ENCODE measurements at places on chromosomes 16 and 17. TPM values are rescaled to one million over a fixed set of nuclear protein-coding genes. Genes with fewer than 3 reads are reported as not detected.

Gene TRAP1
- 216 TPM for total RNA-seq

Gene MYLK3
- total RNA-seq, result 0.75 TPM

Gene NOG
- total RNA-seq, result 0.24 TPM

Gene EXOC7
- total RNA-seq, result 364 TPM

Gene ZG16B
- total RNA-seq, result not detected

Gene GNG13
- total RNA-seq, result not detected

Gene HERPUD1
- total RNA-seq, result 85.9 TPM

Gene RPH3AL
- 47.6 TPM for total RNA-seq

Gene MYH2
- total RNA-seq, result not detected

- no peak for DNase-seq
Measured at GRCh38 chr16:19916064-19916463, 31.4 kb upstream of the GPRC5B start.

DNA sequence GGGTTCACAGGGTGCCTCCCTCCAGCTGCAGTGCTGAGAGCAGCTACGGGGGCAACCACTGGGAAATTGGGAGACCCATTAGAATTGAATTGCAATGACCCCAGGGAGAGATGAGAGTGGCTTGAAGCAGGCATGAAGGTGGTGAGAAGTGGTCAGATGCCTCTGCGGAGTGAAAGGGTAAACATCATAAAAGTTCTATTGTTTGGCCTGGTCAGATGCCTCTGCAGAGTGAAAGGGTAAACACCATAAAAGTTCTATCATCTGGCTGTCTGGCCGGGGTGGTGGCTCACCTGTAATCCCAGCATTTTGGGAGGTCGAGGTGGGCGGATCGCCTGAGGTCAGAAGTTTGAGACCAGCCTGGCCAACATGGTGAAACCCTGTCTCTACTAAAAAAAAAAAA, 53.5 kb downstream of the TNFRSF13B start:
- DNase-seq, result no peak

GRCh38 chr17:82365606-82366295, 5.8 kb upstream of the UTS2R start:
- no peak for DNase-seq

- no peak for DNase-seq
Measured at GRCh38 chr17:28492352-28493310, 13.5 kb upstream of the FOXN1 start.

GRCh38 chr16:53632526-53632925, 71.1 kb downstream of the RPGRIP1L start:
- DNase-seq, result no peak

DNA sequence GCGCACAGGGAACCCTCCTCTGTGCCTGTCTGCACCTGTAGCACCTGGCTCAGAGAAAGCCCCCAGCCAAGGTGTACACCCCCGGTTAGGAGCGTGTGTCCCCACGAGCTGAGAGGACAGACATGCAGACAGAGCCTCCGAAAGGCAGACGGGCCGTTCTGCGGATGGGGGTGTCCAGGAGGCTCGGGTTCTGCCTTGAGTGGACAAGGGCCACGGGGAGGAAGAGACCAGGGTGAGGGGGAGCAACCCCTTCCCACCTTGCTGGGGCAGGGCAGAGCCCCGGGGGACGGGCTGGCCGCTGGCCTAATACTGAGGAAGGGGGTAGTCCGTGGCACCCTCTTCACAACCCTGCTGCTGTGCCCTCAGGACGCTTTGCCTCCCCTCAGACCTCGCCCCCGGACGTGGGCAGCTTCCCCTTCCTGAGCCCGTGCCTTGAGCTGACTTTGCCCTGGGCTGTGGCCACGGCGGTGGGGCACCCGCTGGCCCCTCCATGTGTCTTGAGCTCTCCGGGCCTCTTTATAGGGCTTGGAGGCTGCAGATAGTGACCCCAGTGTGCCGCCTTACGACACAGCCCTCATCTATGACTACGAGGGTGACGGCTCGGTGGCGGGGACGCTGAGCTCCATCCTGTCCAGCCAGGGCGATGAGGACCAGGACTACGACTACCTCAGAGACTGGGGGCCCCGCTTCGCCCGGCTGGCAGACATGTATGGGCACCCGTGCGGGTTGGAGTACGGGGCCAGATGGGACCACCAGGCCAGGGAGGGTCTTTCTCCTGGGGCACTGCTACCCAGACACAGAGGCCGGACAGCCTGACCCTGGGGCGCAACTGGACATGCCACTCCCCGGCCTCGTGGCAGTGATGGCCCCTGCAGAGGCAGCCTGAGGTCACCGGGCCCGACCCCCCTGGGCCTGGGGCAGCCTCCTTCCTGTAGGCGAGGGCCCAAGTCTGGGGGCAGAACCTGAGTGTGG, 5.7 kb downstream of the SLC22A31 start:
- no peak for DNase-seq

DNA sequence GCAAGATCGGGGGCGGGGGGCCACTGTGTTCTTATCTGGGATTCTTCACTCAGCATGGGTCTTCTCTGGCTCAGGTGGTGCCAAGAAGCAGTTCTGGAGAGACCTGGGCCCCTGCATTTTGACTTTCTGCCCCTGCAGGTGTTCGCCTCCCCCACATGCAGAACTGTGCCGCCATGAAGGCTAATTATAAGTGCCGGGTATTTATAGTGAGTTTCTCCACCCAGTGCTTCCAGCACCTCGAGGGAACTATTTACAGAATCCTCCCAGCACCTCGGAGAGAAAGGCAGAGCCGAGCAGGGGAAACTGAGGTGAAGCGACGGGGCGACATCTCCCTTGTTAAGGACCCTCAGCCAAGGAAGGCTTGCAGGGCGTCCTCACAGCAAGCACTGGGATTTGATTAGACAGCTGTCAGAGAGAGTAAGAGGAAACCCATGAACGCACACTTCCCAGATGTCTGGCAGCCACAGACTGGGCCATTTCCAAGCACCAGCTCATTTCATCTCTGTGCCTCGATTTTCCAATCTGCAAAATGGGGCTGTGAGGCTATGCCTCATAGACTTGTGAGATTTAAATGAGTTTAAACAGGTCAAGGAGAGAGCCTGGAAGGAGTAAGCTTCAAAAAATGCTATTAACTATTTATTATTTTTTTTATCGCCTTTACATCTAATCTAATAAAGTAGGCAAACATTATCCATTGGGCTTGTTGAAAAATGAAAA, 36.4 kb upstream of the GRIN2A start:
- no peak for DNase-seq

- DNase-seq, result no peak
Measured at GRCh38 chr17:58527949-58528348, 13.5 kb upstream of the MTMR4 start.

GRCh38 chr17:5630434-5630833, 46.1 kb upstream of the NLRP1 start:
- DNase-seq, result no peak

GRCh38 chr17:3735515-3735914, 11.8 kb downstream of the HASPIN start:
- DNase-seq, result no peak

DNA sequence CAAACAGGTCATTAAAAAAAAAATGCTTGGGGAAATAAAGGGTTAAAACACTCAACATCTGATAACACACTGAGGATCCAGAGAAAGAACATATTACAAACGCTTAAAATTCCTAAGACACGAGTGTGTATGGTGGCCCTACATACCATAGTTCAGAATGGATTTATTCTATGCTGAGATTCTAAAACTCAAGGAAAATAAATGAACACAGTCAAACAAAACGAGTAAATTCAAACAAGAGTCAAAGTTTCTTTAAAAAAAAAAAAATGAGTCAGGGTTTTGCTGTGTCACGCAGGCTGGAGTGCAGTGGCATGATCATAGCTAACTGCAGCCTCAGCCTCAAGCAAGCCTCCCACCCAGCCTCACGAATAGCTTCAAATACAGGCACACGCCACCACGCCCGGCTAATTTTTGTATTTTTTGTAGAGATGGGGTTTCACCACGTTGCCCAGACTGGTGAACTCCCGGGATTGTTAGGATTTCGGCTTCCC, 17.4 kb downstream of the CRK start:
- DNase-seq, result no peak

- no peak for DNase-seq
Measured at GRCh38 chr16:83164816-83165215, 538.0 kb downstream of the CDH13 start.

DNA sequence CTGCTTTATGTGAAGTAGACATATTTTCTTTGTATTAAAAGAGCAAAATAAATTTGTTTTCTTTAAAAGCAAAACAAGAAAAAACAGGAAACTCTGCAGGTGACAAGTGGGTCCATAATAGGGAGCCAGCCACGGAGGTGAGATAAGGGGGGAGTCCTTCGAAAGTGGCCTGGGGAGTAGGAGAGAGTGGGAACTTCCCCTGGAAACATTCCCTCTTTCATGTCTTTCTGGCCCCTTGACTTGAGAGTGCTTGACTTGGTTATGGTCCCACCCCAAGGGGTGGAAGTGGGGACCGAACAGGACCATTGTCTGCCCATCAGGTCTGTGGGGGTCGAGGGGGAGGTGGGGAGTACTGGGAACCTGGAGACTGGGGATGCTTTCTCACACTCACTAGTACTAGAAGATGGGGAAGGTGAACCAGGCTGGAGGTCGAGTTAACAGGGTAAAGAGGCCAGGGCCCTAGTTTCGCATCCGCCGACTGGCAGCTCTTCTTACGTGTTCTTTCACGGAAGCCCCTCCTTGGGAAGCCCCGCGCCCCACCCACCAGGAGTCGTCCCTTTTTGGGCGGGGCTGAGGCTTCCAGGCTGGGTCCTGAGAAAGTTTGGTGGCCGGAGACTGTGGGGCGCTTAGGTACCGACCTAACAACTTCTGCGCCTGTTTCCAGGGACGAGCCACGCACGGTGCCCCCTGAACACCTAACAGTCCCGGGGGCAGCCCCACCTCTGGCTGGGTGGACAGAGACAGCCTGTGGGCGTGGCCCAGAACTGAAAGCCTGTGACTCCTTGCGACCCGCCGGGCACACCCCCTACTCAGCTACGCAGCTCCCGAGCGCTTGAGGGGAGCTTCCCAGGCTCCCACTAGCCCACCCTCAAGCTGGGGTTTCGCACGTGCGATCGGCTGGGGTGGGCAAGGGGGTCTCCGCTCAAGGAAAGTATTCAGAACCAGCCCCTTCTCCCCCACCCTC, 790 bp downstream of the TRADD start:
- DNase-seq, result no peak

Measured in progenitor cell of endocrine pancreas (in vitro differentiated cells).